ENCODE measurements at places on chromosomes 16 and 17.

GRCh38 chr17:49106321-49107210 is 26.0 kb upstream of the B4GALNT2 start:
- DNase-seq = no peak

GRCh38 chr16:3356118-3356517 is 429 bp downstream of the OR2C1 start:
- no peak for DNase-seq

GRCh38 chr17:52212851-52213250 is 54.3 kb upstream of the CA10 start:
- DNase-seq = no peak

DNA sequence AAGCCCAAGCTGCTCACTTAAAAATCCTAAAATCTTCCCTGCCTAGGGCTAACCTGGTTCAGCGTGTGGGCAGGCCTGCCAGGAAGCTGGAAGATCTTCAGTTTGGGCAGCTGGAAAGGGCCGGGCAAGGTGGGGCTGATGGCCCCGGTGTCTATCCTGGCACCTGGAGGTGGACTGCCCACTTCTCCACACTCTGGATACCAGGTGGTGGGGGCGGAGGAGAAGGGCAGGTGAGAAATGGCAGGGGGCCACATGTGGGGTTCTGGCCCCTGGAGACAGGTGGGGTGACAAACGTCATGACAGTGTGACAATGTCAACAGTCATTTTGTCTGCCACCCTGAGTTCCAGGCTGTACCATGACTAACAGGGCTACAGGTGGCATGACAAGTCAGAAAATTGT is 78.5 kb upstream of the C16orf82 start:
- DNase-seq = no peak

- DNase-seq = no peak
Measured at GRCh38 chr17:29060475-29060874, 17.5 kb downstream of the PIPOX start.

DNA sequence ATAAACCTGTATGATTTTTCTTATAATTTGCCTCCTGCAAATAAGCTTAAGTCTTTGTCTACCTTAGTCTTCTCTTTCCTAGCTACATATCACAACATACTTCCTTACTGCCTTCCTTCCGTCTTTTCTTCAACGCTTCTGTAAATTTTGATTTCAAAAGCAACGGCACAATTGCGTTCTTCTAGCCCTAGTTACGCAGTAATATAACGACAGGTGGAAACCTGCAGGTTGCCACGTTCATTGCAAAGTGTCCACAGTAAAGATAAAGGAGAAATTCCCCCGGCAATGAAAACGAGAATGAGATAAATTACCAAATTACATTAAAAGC is 546 bp upstream of the PSMD7 start:
- no peak for DNase-seq

DNA sequence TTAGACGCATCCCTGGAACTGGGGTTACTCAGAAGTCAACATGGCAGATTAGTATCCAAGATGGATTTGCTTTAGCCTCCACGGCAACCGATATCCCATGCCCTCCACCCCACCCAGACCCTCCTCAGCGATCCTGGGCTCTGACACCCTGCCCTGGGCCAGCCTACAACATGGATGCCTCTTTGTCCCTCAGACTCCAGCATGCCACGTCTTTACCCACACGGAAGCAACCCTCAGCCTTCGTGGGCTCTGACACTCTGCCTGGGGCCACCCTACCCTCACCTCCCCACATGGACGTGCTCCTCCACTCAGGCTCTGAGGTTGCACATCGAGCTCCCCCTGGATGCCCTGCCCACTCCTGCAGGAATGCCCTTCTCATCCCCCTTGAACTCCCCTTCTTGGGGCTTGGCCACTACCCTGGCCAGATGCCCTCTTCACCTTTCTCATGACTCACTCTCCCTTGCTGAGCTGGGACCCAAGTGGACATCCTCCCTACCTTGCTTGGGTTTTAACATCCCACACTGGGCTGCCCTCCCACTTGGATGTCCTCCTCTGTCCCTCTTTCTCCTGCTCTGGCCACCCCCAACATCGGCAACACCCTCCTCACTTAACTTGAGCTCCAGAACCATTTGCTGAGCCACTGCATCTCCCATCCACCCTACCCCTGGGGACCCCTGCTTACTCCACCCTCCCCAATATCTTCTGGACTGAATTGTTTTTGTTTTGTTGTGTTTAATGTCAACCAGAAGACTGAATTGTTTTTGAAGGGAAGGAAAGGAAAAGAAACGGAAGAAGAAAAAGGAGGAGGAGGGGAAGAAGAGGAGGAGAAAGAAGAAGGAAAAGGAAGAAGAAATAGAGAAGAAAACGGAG is 18.3 kb upstream of the TMEM92 start:
- no peak for DNase-seq

- no peak for DNase-seq
Measured at GRCh38 chr17:42249681-42250446, 26.3 kb downstream of the STAT5B start.

- no peak for DNase-seq
Measured at GRCh38 chr16:10907757-10908045, 30.7 kb downstream of the CIITA start.

- no peak for DNase-seq
Measured at GRCh38 chr16:49596648-49597291, 223.2 kb downstream of the C16orf78 start.

GRCh38 chr16:73022534-73022933 is 25.4 kb downstream of the ZFHX3 start:
- no peak for DNase-seq

DNA sequence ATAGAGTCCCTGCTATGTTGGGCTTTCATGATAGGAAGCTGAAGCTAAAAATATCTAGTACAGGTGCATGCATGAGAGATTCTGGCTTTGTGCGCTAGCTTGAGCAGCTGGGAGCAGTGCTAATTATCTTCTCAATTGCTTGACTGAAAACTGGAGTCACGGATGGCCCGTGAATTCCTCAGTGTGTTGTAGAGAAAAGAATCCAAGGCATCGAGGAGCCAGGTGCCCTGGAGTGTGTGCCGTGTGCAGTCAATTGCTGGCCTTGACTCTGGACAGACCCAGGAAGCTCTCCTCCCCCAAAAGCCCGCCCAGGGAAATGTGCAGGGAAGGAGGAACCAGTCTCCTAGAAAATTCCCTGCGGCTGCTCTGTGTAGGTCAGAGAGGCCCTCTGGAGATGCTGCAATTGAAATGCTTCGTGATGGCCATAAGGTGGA is 14.2 kb downstream of the LGALS3BP start:
- no peak for DNase-seq

DNA sequence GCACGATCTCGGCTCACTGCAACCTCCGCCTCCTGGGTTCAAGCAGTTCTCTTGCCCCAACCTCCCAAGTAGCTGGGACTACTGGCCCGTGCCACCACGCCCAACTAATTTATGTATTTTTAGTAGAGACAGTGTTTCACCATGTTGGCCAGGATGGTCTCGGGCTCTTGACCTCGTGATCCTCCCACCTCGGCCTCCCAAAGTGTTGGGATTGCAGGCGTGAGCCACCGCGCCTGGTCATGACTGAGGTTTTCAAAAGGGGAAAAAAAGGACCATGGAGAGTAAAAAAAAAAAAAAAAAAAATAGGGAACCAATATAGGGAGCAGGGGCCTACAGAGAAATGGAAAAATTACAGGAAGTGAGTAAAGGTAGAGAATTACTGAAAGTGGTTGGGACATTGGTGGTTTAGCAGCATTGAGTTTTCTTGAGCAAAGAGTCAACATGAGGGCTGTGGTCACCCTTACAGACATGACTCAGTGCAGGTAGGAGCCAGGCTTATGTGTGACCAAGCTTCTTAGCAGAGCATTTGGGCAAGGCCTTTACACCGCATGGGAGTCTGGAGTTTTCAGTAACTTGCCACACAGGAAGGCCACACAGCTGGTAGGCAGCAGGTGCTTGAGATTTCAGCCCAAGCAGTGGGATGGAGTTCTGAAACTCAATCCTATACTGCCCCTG is 447.3 kb downstream of the HS3ST3B1 start:
- no peak for DNase-seq

DNA sequence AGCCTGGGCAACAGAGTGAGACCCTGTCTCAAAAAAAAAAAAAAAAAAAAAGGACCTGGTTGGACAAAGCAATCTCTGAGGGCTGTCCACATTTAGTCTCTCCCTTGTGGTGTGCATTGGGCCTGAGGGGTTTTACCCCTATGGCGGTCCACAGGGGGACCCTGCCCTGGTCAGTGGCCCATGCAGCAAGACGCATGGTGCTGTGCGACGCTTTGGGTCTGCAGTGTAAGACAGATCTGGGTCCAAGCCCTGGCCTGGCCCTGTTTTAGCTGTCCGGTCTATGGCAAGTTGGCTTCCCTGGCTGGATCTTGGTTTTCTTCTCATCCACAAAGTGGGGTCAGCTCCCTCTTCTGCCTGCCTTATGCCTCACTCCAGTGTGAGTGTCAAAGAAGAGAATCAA is 123.2 kb upstream of the NLRP1 start:
- DNase-seq = no peak

DNA sequence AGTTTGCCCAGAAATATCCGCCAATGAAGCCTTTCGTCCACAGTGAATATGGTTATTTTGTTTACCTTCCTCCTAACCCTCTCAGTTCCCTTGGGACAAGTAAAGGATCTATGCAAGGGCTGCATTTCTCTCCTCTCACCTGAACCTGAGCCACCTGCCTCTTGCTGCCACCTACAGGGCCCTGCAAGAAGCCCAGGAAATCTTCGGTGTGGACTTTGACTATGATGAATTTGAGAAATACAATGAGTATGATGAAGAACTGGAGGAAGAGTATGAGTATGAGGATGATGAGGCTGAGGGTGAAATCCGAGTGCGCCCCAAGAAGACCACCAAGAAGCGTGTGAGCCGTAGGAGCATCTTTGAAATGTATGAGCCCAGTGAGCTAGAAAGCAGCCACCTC is 14.0 kb downstream of the SUPT6H start:
- no peak for DNase-seq

DNA sequence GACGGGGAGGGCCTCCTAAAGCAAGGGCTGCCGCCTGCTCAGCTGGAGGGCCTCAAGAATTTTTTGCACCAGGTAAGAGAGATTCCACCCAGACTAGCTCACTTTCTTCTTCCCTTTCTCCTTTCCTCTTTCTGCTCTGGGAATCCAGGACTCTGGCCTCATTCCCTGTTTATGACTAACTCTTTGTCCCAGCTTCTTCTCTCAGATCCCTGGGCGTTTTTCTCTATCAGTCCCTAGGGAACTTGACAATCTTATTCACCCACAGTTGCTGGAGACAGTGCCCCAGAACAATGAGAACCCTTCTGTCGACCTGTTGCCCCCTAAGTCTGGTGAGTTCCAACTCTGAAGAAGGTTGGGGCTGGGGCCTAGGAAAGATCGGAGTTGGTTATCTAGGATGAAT is 15.6 kb downstream of the CNTROB start:
- no peak for DNase-seq

DNA sequence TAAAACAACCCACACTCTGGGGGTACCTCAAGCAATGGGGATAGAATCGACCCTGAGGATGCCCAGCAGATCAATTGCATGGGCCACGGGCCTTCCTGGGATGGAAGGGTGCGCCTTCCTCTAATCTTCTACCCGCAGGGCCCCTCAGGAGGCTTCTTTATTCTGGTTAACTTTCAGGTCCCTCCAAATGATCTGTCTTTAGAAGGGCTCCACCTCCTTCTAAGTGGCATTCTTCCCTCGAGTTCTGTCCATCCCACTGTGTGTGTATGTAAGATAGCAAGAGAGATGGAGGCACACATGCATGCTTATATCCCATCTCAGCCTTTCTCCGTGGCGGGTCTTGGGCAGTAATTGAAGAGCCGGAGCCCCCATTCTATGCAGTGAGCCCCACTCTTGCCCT is 125.7 kb downstream of the MRM1 start:
- DNase-seq = no peak

GRCh38 chr17:78294776-78295175 is 63.3 kb downstream of the TMEM235 start:
- no peak for DNase-seq

DNA sequence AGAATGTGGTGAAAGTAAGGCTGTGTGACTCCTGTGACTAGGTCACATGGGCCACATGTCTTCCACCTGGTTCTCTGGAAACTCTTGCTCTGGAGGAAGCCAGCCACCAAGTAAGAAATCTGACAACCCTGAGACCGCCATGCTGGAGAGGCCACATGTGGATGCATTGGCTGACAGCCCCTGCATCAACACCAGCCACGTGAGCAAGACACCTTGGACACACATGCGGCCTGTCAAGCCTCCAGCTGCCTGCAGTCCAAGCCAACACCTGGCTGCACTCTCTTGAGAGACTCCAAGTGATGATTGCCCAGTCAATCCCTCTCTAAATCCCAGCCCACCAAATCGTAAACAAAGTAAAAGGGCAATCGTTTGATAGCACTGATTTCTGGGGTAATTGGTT is 112.6 kb downstream of the FOXL1 start:
- no peak for DNase-seq

GRCh38 chr16:9978160-9978725 is 204.0 kb downstream of the GRIN2A start:
- DNase-seq = no peak

DNA sequence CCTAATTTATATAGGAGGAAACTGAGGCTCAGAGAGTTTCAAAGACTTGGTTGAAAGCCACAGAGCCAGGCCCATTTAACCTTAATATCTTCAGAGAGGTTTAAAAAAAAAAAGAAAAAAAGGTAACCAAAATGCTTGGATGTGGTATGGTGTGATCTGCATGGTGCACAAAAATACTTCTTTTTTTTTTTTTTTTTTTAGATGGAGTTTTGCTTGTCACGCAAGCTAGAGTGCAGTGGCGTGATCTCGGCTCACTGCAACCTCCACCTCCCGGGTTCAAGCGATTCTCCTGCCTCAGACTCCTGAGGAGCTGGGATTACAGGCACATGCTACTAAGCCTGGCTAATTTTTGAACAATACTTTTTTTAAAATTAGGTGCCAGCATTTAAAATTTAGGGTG is 101.8 kb downstream of the XYLT1 start:
- DNase-seq = no peak

DNA sequence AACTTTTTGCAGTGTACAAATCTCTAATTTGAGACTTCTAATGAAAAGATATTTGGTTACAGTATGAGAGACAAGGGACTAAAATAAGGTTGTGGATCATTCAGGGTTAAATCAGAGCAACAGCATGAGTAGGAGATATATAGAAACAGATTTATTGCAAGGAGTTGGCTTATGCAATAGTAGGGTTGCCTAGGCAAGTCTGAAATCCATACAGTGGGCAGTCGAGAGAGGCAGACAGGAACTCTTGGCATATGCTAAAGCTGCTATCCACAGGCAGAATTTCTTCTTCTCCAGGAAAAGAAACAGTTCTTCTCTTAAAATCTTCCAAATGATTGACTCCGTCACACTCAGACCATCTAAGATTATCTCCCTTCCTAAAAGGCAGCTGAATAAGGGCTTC is 500.8 kb downstream of the MAF start:
- no peak for DNase-seq

DNA sequence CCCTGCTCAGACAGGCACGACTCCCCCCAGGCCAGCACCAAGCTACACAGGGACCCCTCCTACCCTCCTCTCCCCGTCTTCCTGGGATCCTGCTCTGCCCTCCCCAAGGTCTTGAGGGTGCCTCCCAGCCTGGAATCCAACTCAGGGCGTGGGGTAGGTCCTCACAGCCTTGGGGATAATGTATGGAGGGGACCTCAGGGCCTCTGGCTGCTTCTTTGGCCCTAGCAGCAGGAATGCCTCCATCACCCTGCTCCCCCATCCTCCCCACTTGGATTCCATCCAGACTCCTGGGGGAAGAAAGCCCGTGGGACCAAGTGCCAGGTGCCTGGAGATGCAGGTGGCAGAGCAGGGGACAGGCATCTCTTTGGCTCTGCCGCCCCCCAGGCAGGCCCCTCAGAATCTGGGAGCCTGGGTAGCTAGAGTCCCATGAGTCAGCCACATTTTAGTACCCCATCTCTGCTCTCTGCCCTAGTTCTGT is 10.7 kb upstream of the STAC2 start:
- DNase-seq = no peak

GRCh38 chr17:78478757-78479297 is 98.4 kb downstream of the DNAH17 start:
- no peak for DNase-seq
